ENCODE measurements at places on chromosomes 5 and 9.

DNA sequence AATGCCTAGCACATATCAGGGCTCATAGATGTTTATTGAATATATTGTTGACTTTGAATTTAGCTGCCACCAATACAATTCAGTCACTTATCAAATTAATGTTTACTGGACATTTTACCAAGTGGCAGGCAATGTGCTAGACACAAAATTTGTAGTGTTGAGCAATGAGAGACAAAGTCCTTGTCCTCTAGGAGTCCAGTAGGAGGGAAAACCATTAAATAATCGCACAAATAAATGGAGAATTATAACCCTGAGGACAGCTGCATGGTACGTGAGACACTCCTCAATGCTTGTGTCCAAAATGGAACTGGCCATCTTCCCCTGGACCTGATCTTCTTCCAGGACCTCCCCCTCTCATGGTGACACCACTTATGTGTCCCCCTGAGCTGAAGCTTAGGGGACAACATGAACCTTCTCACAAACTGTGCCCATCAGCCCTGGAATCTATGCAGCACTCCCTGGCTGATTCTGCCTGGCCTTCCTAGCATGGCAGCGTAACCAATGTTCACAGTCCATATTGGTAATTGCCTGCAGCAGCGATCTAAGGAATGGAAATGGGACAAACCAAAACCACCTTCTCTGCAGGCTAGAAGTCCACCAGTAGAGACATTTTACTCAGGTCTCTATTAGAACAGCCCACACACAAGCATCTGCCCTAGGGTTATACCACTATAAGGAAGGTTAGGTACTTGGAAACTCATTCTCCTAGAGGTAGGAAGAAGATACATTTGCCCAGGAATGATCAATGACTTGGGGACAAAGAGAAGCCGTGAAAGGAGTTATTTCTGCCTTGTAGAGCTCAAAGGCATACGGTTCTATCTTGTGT, 75.5 kb downstream of the FGF1 start:
- DNase-seq = no peak

DNA sequence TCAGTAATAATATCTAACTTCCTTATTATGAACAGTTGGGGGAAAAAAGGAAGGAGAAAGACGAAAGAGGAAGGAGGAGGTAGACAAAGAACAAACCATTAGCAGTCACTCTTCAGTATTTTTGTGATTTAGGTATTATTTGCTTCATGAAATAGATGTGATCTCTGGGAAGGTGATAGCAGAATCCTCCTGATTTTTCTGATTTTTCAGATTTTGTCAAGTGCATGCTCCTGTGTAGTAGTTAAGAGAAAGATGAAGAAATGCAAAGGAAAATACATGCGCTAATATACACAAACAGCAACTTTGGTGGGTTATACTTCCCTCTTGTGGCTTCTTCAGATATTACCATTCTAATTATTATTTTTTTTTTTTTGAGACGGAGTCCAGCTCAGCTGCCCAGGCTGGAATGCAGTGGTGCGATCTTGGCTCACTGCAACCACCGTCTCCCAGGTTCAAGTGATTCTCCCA, 31.6 kb downstream of the LMNB1 start:
- DNase-seq = no peak

DNA sequence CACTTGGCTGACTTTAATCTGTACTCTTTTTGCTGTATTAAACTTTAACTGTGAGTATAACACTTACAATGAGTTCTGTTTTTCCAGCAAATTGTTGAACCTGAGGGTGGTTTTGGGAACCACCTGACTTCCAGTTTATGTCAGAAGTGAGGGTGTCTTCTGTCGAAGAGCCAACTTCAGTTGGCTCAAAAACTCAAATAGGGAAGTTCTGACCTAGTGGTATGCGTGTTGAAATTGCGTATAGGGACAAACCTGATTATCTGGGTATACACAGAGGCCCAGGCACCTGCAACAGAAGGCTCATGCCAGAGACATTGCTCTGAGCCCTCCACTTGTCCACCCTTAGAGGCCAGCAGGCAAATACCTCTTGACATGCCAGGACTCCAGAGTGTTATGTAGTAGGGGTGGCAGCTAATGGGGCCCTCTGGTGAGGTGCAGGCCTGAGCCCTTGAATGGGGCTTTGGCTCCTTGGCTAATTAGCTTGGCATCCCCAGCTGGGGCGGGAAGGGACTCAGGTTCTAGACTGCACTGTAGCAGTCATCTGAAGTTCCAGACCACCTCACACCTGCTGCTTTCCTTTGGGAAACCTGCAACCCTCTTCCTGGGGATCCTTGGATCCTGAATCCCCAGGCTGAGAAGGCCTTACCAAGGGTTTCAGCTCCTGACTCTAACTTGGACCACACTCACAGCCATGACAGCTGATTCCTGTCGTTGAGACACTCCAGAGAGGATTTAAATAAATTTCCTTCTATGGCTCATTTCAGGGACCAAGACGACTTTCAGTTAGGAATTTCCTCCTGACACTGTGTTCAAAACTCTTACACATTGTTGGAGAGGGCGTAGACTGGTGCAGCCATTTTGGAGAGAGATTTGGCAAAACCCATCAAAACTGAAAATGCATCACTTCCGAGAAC, 189.6 kb downstream of the HSPA4 start:
- no peak for DNase-seq

GRCh38 chr5:109347252-109347888, 62.4 kb downstream of the PJA2 start:
- no peak for DNase-seq

DNA sequence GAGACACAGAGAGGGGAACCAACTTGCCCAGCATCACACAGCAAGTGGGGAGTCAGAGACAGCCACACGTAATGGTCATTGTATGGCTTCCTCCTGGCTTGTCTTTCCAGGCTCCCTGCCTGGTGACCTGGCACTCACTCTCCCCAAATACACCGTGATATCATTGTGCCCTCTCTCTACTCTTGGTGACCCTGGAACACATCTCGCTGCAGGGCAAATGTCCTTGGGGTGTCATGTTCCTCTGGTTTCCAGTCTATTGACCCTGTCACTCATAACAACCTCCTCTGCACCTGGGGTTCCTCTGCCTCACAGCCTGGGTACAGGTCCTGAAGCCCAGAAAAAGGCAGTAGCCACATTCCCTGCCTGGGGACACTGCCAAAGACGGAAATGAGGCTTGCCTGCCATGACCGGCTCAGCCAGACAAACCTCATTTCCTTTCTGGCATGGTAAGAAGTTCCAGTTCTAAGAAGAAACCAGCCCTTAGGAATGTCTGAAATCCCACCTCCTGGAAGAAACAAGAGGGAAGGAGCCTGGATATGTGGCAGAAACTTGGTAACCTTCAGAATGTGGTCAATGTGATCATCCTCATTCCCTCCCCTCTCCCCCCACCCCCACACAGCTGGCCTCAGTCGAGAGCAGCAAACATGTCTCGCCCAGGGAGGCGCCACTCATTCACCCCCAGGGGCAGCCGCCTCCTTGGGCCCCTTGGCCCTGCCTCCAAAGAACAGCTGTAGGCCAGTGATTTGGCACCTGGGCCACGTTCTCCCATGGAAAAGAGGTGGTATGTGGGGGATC, 30.6 kb upstream of the SMU1 start:
- DNase-seq = peak; percentile 77

DNA sequence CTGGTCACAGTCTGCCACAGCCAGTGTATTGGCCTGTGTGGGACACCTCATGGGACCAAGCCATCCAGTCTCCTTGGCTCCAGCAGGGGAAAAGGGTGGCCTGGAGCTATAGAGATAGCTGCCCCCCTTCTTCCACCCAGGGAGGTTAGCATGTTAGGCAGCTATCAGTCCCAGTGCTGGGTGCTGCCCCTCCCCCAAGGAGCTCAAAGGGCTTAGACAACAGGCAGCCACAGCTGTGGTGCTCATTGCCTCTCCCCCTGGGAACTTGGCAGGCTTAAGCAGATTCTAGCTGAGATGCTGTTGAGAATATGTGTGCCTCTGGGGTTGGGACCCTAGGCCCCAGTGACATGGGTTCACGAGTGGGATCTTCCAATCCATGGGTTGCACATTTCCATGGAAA, 226.0 kb upstream of the PTGER4 start:
- no peak for DNase-seq

GRCh38 chr9:2271426-2271825, 256.3 kb downstream of the SMARCA2 start:
- DNase-seq = no peak

GRCh38 chr9:125794708-125795107, 47.5 kb downstream of the PBX3 start:
- DNase-seq = no peak

DNA sequence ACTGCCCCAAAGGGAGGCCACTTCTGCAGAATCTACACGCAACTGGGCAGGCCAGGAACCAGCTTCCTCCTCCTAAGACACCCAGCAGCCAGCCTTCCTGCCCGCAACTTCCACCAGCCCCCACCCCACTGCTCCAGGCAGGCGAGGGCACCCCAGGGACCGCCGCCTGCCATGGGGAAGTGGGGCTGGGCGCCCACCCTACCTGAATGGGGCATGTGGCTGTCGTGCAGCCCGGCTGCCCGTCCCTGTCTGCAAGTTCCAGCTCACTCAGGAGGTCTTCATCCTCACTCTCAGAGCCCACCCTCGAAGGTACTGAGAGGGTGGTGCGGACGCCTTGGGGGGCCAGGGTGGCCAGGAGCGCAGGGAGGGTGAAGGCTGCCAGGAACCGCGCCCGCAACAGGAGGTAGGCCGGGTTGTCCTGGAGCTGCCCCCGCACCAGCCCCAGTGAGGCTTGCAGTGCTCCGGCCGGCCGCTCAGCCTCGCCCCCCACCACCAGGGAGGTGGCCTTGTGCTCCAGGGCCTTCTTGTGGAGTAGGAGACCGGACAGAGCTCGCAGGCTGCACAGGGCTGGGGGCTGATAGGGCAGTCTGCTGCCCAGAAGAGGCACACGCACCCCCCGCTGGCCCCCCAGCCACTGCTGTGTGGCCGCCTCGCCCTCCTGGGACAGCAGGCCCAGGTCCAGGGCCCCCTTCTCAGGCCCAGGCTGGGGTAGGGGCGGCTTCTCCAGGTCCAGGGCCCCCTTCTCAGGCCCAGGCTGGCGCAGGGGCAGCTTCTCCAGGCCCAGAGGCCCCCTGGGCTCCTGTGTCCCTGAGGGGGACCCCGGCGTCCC, 4.1 kb upstream of the CARD9 start:
- DNase-seq = no peak

DNA sequence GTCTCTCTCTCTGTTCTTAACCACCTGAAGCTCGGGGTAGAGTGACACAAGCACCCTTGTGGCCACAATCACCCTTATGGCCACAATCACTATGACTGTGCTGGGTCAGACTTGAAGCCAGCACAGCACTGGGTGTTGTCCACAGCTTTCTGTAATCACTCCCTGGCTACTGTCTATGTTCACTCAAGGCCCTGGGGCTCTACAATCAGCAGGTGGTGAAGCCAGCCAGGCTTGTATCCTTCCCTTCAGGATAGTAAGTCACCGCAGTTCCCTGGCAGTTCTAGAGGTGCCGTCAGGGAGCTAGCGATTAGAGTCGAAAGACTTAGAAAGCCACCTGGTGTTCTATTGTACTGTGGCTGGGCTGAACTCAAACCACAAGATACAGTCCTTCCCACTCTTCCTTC, 44.2 kb downstream of the GDA start:
- no peak for DNase-seq

GRCh38 chr5:5066276-5067186, 73.6 kb upstream of the ADAMTS16 start:
- no peak for DNase-seq

- no peak for DNase-seq
Measured at GRCh38 chr5:144680711-144681110, 510.0 kb downstream of the KCTD16 start.

DNA sequence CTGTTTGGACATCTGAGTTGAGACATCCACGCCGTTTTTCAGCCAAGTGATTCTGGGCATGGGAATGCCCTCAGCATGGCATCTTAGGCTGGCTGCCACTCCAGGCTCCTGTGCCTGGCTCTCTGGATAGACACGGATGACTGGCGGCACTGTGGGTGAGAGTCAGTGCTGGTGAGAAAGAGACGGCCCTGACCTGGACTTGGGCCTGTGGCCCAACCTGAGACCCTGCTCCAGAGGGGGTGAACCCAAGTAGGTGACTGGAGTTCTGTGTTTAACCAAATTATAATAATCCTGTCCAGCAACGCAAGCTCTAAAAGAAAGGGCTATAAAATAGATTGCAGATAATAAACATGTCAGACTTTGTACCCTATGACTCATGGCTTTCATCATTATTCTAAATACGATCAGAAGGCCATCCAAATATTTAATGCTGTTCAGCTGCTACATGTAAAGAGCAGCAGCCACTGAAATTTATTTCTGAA, 173.9 kb downstream of the HSPA4 start:
- no peak for DNase-seq

- DNase-seq = no peak
Measured at GRCh38 chr9:103474156-103474555, 479.0 kb downstream of the CYLC2 start.

DNA sequence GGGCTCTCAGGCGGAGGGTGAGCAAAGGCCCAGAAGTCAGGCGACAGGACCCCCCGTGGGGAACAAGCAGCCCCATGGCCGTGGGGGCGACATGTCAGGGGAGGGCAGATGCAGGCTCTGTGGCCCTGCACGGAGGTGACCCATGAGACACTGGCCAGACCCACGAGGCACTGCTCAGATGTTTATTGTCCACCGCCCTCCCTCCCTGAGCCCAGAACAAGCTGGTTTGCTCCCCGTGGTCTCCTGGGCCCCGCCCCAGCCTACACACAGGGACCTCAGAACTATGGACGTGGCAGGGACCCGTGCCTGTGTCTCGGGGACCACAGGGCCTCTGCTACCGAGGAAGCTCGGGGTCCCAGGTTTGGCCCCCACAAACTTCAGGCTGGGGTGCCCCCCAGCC, 1.9 kb downstream of the FUT7 start:
- no peak for DNase-seq

DNA sequence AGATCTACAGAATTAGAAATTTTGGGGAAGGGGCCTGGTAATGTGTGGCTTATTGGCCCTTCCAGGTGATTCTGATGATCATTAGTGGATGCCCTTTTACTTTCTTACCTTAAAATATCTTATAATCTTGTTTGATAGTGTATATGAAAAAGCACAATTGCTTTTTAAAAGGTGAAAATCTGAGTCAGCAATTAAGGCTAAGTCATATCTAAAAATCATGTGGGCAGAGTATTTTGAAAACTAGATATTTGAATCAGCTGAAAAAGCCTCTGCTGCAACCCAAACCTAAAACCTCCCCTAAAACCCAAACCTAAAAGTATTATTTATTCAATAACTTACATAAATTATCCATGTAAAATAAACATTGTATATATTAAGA, 359.8 kb downstream of the PDE4D start:
- DNase-seq = no peak

- DNase-seq = no peak
Measured at GRCh38 chr5:150044712-150045111, 41.6 kb downstream of the CSF1R start.

- DNase-seq = no peak
Measured at GRCh38 chr5:142743592-142744441, 26.4 kb upstream of the ARHGAP26 start.

DNA sequence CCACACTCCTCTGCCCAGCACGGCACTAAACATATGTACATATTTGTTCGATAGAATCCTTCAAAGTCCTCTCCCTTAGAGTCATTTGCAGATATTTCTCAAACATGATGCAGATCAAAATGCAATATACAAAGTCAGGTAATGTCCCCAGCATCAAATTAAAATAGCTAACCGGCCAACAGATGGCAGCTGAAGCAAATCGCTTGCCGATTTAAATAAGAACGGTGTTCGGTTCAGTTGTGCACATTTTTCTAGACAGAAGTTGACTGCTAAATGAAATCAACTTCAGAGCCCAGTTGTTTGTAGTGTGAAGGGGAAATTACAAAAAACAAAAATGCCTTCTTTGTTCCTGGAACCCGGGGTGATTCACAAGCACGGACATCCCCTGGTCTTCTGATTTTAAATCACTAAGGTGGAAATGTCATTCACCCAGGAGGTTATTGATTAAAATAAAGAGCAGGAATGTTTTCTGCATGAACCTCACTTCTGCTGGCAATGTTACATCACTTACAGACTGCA, 219.2 kb downstream of the EBF1 start:
- no peak for DNase-seq
